Activated CD4-positive, alpha-beta T cell treated with anti-CD3 and anti-CD28 coated beads, Interleukin-2, amount 10 ng/mL, durations not matched to agents 7 days and 5 days (primary cell): ENCODE measurements at places on chromosomes 4 and X. TPM values are rescaled to one million over a fixed set of nuclear protein-coding genes. Genes with fewer than 3 reads are reported as not detected.

Gene ART3
- not detected for total RNA-seq

Gene SPACA5
- 0.40 TPM for total RNA-seq

Gene MFAP3L
- total RNA-seq, result 0.27 TPM

DNA sequence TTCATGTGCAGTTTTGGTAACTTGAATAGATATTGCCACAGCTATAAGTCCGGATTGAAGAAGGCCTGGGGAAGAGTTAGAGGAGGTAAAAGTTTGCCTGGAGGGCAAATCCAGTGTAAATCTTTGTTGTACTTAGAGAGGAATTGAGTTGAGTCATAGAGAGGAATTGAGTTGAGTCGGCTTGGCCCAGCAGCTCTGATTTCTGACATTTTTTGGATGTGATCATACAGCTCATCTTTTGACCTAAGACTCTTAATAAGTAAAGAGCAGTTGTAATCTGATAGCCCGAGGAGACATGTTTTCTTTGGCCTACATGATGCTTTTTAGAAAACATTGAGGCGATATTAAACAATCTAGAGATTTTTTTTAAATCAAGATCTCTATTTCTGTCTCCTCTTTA lies 3.9 kb downstream of the KIT start:
- peaks cover 25% of the 10 kb centered on the region for H3K4me1 ChIP-seq
- no peaks in the 10 kb centered on the region for H3K36me3 ChIP-seq
- H3K27ac ChIP-seq, result no peak overlapping the region
- H3K4me3 ChIP-seq, result no peak overlapping the region

GRCh38 chr4:183100827-183101226 lies 1.8 kb downstream of the WWC2 start:
- no peaks in the 10 kb centered on the region for H3K36me3 ChIP-seq
- H3K4me1 ChIP-seq, result peaks cover 5% of the 10 kb centered on the region
- DNase-seq, result no peak
- H3K4me3 ChIP-seq, result no peak overlapping the region

DNA sequence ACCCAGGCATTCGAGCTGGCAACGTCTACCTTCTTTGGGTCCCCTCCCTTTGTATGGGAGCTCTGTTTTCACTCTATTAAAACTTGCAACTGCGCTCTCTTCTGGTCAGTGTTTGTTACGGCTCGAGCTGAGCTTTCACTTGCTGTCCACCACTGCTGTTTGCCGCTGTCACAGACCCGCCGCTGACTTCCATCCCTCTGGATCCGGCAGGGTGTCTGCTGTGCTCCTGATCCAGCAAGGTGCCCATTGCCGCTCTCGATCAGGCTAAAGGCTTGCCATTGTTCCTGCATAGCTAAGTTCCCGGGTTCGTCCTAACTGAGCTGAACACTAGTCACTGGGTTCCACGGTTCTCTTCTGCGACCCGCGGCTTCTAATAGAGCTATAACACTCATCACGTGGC lies 183.5 kb upstream of the GALNTL6 start:
- H3K36me3 ChIP-seq, result no peaks in the 10 kb centered on the region
- DNase-seq, result no peak
- no peak overlapping the region for H3K27ac ChIP-seq
- H3K27me3 ChIP-seq, result no peaks in the 10 kb centered on the region
- H3K4me1 ChIP-seq, result no peaks in the 10 kb centered on the region
- no peak overlapping the region for H3K4me3 ChIP-seq

GRCh38 chr4:5798462-5798861 lies 87.5 kb downstream of the EVC start:
- H3K27me3 ChIP-seq, result no peaks in the 10 kb centered on the region

GRCh38 chrX:83469551-83469950 lies 38.5 kb upstream of the POU3F4 start:
- H3K36me3 ChIP-seq, result no peaks in the 10 kb centered on the region
- H3K4me3 ChIP-seq, result no peak overlapping the region
- H3K27ac ChIP-seq, result no peak overlapping the region
- no peak for DNase-seq

- H3K27me3 ChIP-seq, result no peaks in the 10 kb centered on the region
- H3K36me3 ChIP-seq, result no peaks in the 10 kb centered on the region
- no peak for DNase-seq
- no peaks in the 10 kb centered on the region for H3K4me1 ChIP-seq
- no peak overlapping the region for H3K27ac ChIP-seq
Observed at GRCh38 chrX:3271834-3272186, 74.6 kb downstream of the MXRA5 start.

DNA sequence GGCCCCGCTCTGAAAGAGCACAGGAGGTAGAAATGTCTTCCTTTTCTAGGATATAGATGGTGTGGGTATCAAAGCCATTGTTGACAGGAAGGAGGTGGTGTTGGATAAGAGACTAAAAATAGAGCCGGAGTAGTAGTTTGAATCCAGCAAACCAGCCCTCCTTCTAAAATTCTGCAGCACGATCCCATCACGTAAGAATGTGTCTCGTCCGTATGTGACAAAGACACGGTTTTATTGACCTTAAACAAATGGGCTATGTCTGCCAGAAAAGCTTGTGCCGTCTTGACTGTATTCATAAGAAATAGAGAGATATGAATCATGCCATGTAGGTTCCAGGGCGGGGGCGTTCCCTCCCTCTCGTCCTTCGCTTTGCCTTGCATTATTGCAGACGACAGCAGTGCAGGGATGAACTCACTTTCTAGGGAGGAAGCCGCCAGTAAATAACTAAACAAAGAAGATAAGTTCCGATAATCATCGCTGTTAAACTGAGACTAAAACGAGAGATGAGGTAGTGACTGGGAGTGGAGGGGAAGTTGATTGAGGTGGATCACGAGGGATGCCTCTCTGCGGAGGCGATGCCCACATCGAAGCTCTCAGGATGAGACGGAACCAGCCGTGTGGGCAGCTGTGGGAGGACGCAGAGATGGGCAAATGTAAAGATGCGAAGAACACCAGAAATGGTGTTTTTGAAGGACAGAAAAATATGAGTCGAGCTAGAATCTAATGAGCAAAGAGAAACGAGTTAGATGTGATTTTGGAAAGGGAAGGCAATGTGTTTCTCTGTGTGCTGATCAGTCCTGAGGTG lies 3.4 kb downstream of the TENM3 start:
- H3K27ac ChIP-seq, result no peak overlapping the region
- no peak for DNase-seq
- no peak overlapping the region for H3K4me3 ChIP-seq
- H3K36me3 ChIP-seq, result no peaks in the 10 kb centered on the region

DNA sequence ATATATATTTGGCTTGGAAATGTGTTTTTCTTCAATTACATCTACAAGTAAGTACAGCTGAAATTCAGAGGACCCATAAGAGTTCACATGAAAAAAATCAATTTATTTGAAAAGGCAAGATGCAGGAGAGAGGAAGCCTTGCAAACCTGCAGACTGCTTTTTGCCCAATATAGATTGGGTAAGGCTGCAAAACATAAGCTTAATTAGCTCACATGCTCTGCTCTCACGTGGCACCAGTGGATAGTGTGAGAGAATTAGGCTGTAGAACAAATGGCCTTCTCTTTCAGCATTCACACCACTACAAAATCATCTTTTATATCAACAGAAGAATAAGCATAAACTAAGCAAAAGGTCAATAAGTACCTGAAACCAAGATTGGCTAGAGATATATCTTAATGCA lies 26.1 kb downstream of the NUDT6 start:
- no peak for DNase-seq
- no peaks in the 10 kb centered on the region for H3K4me1 ChIP-seq
- H3K36me3 ChIP-seq, result peaks cover 8% of the 10 kb centered on the region
- no peak overlapping the region for H3K4me3 ChIP-seq

DNA sequence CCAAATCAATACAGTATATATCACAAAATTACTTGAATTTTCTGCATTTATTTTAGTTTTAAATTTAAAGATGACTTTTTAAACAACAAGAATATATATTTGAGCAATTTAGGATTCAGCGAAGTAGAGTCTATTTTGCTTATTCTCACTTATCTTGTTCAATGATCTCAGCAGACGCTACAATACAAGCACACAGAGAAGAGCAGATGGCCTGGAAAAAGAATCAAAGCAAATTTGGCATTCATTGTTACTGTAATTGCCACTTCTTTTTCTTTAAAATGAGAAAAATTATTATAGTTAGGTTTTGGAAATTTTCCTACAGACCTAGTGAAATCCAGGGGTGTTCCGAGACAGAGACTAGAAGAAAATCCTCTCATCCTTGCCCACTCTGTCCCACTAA lies 57.5 kb downstream of the NPY1R start:
- H3K27ac ChIP-seq, result no peak overlapping the region
- DNase-seq, result no peak
- H3K36me3 ChIP-seq, result no peaks in the 10 kb centered on the region
- H3K4me1 ChIP-seq, result no peaks in the 10 kb centered on the region
- no peak overlapping the region for H3K4me3 ChIP-seq
- peaks cover 3% of the 10 kb centered on the region for H3K27me3 ChIP-seq

- H3K27ac ChIP-seq, result no peak overlapping the region
- no peaks in the 10 kb centered on the region for H3K4me1 ChIP-seq
- H3K36me3 ChIP-seq, result no peaks in the 10 kb centered on the region
- no peak overlapping the region for H3K4me3 ChIP-seq
- no peaks in the 10 kb centered on the region for H3K27me3 ChIP-seq
Observed at GRCh38 chr4:155497306-155497705, 120.5 kb upstream of the MAP9 start.

DNA sequence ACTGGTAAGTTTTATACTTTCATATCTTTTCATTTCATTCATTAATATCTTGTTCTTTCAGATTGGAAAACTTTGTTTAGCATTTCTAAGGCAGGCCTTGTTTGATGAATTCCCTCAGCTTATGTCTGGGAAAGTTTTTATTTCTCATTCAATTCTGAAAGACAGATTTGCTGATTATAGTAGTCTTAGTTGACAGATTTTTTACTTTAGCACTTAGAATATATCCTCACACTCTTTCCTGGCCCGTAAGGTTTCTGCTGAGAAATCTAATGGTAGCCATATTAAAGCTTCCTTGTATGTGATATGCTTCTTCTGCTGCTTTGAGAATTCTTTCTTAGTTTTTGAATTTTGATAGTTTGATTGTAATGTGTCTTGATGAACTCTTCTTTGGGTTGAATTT lies 296.6 kb downstream of the CHIC1 start:
- no peaks in the 10 kb centered on the region for H3K36me3 ChIP-seq
- no peaks in the 10 kb centered on the region for H3K4me1 ChIP-seq
- no peaks in the 10 kb centered on the region for H3K27me3 ChIP-seq
- no peak overlapping the region for H3K27ac ChIP-seq
- no peak overlapping the region for H3K4me3 ChIP-seq
- no peak for DNase-seq

GRCh38 chr4:39719804-39720580 lies 22.1 kb downstream of the UBE2K start:
- peaks cover 47% of the 10 kb centered on the region for H3K4me1 ChIP-seq
- no peak overlapping the region for H3K4me3 ChIP-seq
- no peak for DNase-seq
- H3K36me3 ChIP-seq, result peaks cover 26% of the 10 kb centered on the region
